ENCODE measurements at places on chromosomes 1 and 21.

GRCh38 chr1:174164826-174165225, 5.5 kb downstream of the RABGAP1L start:
- no peak for DNase-seq

DNA sequence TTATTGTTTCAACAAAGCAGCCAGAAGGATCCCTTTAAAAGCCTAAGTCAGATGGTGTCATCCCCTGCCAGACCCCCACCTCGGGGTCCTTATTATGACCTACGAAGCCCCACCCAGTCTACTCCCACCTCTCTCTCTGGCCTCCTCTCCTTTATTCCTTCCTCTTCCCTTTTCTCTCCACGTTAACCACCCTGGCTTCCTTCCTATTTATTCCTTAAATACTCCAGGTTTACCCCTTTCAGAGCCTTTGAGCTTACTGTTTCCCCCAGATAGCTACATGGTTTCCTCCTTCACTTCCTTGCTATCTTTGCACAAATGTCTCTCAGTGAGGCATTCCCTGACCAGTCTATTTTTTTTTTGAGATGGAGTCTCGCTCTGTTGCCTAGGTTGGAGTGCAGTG, 12.0 kb upstream of the SLC9A1 start:
- DNase-seq: no peak

DNA sequence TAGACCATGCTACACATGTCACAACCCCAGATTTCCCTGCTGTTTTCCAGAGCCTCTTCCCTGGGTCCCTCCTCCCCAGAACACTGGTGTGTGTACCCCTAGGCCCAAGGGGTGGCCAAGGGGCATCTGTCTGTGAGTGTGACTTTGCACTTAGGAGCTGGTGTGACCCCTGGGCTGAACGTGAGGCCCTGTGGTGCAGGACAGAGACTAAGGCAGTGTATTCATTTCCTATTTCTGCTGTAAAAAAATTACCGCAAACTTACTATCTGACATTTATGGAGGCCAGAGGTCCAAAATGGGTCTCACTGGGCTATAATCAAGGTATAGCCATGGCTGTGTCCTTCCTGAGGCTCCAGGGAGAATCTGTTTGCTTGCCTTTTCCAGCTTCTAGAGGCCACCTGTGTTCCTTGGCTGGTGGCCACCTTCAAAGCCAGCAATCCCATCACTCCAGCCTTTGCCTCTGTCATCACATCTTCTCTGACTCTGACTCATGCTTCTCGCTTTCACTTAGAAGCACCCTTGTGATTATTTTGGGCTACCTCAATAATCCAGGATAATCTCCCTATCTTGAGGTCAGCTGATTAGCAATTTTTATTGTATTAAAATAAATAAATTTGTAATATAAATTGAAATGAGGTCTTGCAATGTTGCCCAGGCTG, 24.0 kb upstream of the ELOA start:
- DNase-seq: no peak

GRCh38 chr1:93732514-93732913, 50.9 kb upstream of the BCAR3 start:
- no peak for DNase-seq

DNA sequence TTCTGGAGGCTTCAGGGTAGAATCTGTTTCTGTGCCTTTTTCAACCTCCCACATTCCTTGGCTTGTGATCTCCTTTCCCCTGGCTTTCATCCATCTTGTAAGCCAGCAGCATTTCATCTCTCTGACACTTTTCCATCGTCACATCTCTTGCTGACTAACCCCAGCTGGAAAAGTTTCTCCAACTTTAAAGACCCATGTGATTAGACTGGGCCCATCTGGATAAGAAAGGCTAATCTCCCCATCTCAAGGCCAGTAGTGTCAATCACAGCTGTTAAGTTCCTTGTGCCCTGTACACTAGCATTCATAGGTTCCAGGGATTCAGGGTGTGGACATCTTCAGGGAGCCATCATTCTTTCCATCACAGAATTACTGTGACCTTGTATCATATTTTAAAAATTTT, 452.1 kb downstream of the TTLL7 start:
- no peak for DNase-seq

DNA sequence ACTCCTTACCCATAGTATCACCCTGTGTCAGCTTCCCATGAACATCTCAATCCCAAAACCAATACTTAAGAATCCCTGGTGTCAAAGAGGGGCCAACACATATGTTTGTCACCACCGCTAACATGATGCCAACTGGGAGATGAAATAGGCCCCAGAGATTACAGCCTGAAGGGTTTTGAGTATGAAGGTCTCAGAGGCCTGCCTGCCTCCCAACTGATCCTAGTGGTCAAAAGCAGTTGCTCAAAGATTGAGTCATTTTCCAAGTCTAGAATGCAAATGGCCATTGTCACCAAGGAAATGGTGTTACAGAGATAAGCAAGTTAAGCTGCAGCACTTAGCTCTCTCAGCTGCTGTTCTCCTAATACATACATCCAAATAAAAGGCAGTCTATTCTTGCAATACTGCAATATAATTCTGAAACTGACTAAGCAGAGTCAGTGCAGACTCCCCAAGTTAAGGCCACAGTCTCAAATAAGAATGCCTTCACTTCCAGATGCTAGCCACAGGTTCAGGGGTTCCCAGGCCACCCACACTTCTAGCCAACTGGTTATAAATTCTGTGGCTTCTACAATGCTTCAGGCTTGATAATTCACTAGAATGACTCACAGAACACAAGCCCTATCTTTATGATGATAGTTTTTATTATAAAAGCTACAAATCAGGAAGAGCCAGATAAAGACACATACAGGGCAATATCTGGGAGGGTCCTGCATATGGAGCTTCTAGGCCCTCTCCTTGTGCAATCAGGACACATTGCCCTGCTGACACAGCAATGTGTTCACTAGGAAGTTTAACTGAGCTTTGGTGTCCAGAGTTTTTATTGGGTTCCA, 18.7 kb downstream of the DUSP10 start:
- no peak for DNase-seq

DNA sequence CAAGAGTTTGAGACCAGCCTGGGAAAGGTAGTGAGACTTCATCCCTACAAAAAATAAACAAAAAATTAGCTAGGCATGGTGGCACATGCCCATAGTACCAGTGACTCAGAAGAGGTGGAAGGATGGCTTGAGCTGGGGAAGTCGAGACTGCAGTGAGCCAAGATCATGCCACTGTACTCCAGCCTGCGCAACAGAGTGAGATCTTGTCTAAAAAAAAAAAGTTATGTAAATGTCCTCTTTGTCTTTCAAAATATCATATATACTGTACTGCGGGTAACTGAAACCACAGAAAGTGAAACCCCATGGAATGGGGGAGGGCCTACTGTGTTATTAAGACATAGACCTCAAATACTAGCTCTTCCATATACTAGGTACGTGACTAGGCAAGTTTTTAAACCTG, 20.8 kb downstream of the ACADM start:
- DNase-seq: no peak

- DNase-seq: no peak
Measured at GRCh38 chr1:52348704-52349300, 17.2 kb downstream of the CC2D1B start.

- no peak for DNase-seq
Measured at GRCh38 chr1:19153169-19153568, 56.9 kb downstream of the UBR4 start.

- no peak for DNase-seq
Measured at GRCh38 chr1:29939079-29939478, 702.8 kb downstream of the PTPRU start.

- DNase-seq: no peak
Measured at GRCh38 chr1:243287123-243287460, 31.3 kb downstream of the SDCCAG8 start.

- DNase-seq: no peak
Measured at GRCh38 chr1:235045034-235045690, 83.5 kb downstream of the TOMM20 start.

All from urothelium cell line (cell line).